ENCODE measurements at places on chromosomes 11 and 22.
A peak's percentile ranks its signal among the peaks of the same experiment; 100 is the strongest.

- DNase-seq: no peak
Measured at GRCh38 chr11:313304-313786, 495 bp upstream of the IFITM1 start.

GRCh38 chr22:46115755-46116490 lies 34.4 kb upstream of the PPARA start:
- DNase-seq: peak; percentile 33

- DNase-seq: peak; percentile 83
Measured at GRCh38 chr11:44949160-44950030, 1.3 kb downstream of the TP53I11 start.

- DNase-seq: no peak
Measured at GRCh38 chr11:109018639-109019038, 353.8 kb downstream of the DDX10 start.

GRCh38 chr11:32597921-32598320 lies 14.3 kb downstream of the EIF3M start:
- no peak for DNase-seq

- no peak for DNase-seq
Measured at GRCh38 chr11:117255966-117256365, 23.5 kb downstream of the RNF214 start.

DNA sequence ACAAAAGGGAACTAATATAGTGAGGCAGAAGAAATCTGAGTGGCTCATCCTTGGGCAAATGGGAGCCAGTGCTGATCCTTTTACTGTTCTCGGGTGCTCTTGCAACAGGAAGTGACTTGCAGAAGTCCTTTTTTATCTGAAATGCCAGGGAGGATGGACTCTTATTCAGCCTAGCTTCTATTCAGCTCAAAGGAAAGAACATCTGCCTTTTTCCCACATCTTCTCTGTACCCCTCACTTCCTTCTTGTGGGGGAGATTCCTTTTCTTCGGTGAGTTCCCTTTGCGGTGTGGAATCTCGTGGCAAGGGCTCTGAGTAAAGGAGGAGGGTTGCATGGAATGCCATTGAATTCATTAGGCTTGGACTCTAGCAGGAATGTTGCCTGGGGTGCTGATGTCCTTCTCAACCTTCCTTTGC lies 76.2 kb downstream of the ZBTB16 start:
- DNase-seq: no peak

GRCh38 chr11:403761-404431 lies 9.9 kb downstream of the PKP3 start:
- no peak for DNase-seq

- no peak for DNase-seq
Measured at GRCh38 chr11:35362521-35362980, 56.8 kb downstream of the SLC1A2 start.

- no peak for DNase-seq
Measured at GRCh38 chr11:16089481-16089880, 266.9 kb downstream of the SOX6 start.

DNA sequence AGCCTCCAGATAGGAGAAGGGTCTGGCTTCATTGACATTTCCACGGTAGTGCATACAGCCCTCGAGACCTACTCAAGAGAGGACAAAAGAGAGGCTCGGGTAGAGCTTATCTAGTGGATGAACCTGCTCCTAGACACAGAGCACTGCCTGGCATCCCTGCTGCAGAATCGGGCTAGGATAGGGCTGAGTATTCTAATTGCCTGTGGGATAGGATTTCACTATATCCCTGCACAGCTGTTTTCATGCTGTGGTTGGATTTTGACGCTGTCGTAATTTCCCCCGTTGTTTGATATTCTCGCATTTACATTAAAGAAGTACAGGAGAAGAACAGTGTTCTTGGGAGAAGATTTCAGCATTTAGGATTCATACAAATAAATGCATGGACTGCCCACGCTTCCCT lies 107.8 kb downstream of the KIRREL3 start:
- no peak for DNase-seq

DNA sequence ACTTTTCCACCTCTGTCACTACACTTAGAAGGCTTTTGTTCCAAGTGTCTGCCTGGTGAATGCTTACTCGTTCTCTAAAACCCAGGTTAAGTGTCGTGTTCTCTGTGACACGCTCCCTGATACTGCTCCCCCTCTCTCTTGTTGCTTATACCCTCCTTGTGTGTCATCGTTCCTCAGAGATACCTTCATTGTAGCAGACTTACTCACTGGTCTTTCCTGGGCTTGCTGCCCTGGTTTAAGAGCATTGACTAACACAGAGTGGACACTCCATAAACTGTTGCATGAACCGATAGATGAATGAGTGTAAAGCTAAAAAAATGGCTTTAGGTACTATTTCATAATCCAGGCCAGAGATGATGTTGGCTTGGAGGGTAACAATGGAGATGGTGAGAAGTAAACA lies 171.3 kb downstream of the GRIK4 start:
- no peak for DNase-seq

DNA sequence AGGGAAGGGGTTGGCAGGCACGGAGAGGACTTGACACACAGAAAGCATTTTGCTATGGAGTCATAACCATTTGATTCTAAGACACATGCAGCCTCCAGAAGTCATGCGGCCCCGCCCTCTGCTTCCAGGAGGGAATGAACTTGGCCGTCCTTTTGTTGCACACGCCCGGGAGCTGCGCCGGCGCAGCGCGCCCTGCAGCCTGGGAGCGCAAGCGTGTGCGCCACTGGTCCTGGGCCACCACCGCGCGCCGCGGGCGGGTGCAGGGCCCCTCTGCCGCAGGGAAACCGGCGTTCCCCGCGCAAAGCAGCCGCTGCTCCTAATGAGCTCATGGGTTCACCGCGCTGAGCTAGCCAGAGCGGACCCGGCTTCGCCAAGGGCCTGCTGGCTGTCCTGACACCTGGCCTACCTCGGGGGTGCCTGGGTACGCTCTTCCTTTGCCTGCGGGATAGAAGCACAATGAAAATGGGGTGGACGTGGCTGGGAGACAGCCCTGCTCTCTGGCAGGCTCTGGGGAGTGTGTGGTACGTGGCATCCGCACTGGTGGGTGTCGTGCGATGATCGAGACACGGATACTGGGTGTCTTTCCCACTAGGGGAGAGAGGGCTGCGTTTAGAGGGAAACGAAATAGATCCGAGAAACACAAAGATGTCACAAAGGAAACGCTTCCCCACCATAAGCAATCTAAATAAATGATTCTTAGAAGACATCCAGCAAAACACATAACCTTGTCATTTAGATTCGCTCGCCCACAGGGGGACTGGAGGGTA lies 669 bp downstream of the MICAL3 start:
- DNase-seq: peak; percentile 91

DNA sequence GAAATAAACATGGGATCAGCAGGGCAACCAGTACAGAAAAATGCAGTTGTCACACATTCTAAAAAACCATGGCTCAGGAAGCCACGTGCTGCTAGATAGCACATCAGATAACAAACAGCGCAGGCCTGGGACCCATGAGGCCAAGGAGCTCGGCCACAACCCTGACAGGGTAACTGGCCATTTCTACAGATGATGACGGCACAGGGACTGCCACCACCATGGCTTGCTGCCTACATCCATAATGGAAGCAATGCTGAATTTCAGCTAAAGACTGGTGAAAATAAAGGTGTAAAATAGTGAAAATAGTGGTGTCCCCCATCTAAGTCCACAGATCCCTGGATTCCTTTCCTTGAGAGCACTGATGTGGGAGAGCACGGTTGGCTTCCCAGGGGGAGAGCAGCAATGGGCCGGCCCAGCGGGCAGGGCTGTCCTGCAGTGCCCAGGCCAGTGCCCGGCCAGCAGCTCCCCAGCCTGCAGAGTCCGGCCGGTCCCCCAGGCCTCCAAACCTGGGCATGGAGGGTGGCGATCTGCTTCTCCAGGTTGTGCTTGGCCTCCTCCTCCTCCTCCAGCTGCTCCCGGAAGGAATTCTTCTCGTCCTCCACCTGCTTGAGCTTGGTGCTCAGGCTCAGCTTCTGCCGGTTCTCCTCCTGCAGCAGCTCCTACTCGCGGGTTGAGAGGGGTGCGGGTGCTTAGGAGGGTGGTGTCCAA lies 40.0 kb downstream of the APOL1 start:
- DNase-seq: no peak

DNA sequence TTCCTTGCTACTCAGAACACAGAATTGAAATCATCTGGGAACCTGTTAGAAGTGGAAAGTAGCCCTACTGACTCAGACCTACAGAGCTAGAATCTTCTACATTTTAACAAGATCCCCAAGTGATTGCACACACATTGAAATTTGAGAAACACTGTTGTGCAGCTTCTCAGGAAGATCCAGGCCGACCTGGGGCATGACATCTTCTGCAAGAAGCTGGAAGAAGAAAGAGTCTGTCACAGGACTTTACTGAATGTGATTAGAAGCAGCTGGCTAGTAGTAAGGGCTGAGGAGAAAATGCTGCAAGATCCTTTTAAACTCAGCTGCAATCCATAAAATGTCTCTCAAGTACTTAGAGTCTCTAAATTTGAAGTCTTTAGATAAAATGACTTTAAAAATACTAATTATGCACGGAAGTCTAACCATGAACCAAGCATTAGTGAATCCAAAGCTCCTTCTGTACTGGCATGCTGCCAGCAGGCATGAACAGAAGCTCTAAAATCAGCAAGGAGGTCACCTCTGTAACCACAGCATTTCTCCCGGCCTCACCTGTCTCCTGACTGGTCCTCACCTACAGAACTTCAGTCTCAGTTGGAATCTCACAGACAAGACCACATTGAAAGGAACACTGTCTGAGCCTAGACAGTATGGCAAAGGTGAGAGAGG lies 85.0 kb downstream of the SERGEF start:
- no peak for DNase-seq

GRCh38 chr11:82105331-82105998 lies 628.2 kb downstream of the FAM181B start:
- DNase-seq: no peak

DNA sequence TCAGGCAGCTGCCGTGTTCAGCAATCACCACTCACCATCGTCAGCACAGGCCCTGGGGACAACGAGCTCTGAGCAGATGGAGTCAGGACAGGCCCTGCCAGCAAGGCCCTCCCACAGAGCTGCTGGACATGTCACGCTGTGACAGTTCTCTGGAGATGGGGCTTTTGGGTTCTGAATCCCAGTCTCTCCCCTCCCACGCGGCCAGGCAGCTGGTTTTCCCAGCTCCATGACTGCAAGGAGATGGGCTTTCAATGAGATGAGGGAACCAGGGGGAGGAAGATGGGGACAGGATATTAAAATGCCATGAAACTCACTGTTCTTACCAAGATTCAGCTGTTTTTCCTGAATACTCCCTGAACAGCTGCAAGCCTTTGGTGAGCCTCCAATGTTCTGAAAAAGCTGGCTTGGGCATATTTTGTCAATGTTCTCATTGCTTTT lies 305.9 kb downstream of the BRD1 start:
- no peak for DNase-seq

DNA sequence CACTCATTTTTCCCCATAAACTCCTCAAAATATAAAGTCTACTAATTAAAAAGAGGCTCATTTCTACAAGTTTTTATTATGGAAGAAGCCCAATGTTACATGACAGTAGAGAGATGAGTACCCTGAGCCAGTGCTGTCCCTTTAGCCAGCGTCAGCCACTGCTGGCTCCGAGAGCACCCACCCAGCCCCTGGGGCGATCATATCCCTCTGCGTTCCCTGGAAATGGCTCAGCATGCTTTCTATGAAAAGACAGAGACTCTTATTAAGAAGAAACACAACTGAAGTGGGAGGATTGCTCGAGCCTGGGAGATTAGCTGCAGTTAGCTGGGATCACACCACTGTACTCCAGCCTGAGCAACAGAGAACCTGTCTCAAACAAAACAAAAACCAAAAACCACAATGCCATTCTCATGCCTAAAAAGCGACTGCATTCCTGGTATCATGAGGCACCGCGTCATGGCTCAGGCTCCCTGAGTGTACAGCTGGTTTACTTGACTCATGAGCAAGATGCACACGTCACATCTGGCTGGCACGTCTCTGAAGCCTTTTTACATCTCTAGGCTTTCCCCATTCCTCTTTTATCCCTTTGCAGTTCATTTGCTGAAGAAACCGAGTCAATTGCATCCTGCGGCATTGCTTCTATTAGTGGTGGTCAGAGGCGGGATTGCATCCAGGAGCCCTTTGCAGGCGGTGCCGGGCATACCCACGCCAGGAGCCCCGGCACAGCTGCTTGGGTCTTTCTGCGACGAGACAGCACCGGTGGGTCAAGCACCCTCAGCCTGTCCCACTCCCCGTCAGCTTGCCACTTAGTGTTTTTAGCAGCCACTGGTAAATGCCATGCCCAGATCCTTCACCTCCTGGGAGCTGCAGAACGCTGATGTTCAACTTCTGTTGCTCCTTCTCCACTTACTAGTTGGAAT lies 119.9 kb downstream of the CTTN start:
- DNase-seq: no peak

DNA sequence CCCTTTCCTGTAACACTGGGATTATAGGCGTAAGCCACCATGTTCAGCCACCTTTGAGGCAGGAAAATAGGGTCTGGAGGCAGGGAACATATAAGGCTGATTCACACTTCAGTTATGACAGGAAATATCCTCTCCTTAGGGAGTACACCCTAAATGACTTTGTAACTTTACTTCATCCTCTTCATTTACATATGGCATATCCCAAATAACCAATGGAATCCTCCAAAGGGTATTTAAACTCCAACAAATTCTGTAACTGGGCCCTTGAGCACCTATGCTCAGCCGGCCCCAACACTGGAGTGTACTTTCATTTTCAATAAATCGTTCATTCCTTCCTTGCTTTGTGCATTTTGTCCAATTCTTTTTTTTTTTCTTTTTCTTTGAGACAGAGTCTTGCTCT lies 1.6 kb upstream of the KAT5 start:
- no peak for DNase-seq

DNA sequence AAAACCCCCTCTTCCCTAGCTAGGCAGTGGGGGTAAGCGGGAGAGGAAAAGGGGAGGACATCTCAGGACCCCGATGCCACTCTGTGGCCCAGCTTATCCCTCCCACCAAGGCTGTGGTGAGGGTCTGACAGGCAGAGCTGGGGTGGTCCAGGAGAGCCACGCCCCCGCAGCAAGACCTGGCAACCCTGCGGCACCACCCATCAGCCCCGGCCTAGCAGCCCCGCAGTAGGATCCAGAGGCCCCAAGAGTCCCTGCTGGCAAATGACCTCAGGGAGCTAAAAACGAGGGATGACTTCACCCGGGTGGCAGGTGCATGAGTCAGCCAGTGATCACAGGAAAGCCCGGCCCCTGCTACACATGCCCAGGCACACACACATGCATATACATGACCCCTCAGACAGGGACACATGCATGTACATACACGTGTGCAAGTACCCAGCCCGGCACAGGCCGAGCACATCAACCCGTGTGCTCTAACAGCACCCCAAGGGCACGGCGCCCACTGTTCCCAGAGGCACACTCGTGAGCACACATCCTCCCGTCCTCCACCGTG lies 32.3 kb downstream of the ARVCF start:
- DNase-seq: no peak

- no peak for DNase-seq
Measured at GRCh38 chr11:125375146-125375545, 120.9 kb downstream of the FEZ1 start.
